Activated CD8-positive, alpha-beta T cell treated with anti-CD3 and anti-CD28 coated beads for 36 hours (primary cell): ENCODE measurements at places on chromosomes 6 and 20.

GRCh38 chr6:151291722-151292059 lies 51.9 kb downstream of the AKAP12 start:
- DNase-seq, result no peak

- no peak for DNase-seq
These were observed 57.9 kb downstream of the TP53INP2 start for GRCh38 chr20:34762031-34762555.

DNA sequence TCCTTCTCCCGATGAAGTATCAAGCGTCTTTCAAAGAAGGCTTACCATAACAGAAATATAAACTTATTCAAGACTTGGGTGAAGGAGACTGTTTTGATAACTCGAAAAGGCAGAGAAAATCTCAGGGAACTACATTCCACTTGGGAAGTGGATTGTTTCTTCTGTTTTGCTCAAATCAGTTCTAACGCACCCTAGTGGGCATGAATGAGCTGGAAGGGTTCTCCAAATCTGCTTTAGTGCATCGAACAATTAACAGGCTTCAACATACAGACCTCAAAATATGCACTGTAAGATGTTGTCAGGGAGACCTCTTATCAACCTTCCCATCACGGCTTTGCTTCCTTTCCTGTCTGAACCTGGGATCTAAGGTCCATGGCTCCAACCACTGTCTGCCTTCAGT lies 392.5 kb downstream of the CD83 start:
- DNase-seq, result no peak

DNA sequence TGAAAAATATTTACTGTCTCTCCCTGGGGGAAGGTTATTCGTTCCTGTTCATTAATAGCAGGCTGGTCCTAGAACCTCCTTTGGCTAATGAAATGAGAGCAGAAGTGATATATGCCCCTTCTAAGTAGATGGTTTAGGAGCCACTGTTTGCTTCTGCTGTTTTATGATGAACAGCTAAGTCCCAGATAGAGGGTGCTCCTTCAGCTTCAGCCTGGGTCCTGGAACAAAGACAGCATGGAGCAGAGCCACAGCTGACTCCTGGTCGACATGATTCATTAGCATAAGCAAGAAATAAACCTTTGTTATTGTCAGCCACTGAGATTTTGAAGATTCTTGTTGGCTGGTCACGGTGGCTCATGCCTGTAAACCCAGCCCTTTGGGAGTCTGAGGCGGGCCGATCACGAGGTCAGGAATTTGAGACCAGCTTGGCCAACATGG lies 47.8 kb upstream of the ARMC2 start:
- DNase-seq, result no peak

GRCh38 chr6:100457311-100457990 lies 7.3 kb downstream of the SIM1 start:
- no peak for DNase-seq

DNA sequence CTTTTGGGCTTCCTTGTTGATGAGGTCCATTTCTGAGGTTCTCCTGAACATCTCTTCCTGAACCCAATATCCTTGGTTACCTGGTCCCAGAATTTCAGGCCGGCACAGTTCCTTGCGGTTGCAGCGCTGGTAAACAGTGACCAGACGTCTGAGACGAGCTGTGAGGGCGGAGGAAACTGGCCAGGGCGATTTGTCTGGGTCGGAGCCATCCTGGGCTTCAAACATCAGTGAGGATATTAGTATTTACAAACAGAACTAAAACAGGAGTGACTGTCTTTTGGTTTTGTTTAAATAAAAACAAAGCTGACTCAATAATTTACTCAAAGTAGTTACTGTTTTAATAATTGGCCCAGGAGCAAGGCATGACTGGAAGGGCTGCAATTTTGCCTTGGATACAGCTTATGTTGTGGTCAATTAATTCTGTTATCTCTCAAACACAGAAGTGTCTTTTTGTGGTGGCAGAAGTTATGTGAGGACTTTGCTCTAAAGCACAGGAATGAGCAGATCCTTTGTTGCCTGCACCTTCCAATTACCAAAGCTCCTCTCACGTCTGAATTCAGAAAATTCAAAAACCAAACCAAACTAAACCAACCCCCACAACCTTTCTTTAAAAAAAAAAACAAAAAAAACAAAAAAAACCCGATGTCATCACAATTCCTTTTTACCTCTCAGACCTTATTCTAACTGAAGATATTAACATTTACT lies 58.7 kb upstream of the EMILIN3 start:
- DNase-seq, result no peak

DNA sequence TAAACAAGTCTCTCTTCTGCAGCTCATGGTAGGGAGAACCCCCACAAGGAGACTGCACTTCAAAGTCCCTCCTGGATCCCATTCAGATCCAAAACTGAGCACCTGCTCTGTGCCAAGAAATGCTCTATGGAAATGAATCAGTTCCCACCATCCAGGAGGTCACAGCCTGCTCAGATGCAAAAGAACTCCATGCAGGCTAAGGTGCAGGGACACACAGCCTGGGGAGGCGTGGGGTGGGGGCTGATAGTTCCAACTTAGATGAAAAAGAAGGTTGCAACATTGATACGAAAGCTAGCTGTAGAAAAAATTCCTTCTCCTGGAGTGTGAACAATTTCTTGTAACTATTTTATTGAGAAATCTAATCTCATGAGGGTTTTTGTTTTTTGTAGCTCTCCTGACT lies 111.0 kb upstream of the TMEM170B start:
- DNase-seq, result no peak

GRCh38 chr6:114007516-114007915 lies 36.6 kb upstream of the HDAC2 start:
- DNase-seq, result peak; percentile 24

GRCh38 chr20:39066471-39067242 lies 104.5 kb downstream of the DHX35 start:
- no peak for DNase-seq

GRCh38 chr6:117502580-117502979 lies 20.1 kb downstream of the DCBLD1 start:
- DNase-seq, result no peak

DNA sequence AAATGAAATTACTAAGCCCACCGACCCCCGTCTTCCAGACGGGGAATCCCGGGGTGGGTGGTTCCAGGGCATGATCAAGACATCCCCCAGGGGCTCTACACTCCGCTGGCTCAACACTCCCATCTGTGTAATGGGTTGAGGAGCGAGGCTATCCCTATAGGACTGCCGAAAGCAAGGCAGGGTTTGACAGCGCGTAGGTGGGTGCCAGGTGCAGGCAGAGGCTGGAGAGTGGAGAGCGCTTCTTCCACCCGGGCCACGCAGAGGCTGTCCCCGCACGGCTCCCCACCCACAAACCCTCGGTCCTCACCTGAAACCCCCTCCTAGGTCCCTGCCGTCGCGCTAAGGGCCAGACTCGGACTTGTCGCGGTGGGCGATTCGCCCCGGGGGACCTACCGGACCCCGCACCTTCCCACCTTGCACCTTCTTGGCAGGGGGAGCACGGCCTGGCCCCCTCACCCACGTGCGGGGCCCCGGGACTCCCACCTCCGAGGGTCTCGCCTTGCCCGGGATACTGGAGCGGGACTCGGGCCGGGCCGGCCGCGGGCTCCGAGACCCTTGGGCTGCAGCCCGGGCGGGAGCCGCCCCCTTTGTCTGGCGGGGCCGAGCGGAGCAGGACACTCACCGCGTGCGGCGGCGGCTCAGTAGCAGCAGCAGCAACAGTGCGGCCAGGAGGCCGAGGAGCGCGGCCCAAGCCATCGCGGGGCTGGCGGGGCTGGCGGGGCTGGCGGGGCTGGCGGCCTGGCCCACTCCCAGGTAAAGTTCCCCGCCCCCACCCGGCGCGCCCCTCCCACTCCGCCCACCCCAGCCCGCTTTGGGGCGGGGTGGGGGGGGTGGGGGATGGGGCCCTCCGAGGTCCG lies at the start of gene PTGIS:
PTGIS (minus strand) TSS at position 717 of the 857 bp plus-strand sequence; CDS start at position 696, 21 bp downstream.
- DNase-seq, result no peak

DNA sequence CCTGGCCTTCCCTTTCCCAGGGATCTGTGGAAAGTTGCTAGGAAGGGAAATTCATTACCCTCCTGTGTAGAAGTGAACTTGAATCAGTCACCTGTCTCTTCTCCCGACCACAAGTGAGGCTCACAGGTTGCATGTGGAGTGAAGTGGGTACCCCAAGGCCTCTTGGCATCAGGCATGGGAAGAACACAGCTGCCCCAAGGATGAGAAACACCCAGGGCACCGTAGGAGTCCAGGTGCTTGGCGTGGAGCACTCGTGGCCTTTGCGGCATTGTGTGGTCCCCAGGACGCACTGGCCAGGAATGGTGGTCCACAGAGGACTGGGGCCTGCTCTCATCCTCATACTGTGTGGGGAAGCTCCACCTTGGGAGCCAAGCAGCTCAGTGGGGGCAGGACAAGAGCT lies 47.5 kb upstream of the VSX1 start:
- no peak for DNase-seq

- DNase-seq, result no peak
These were observed 59.2 kb downstream of the KCNS1 start for GRCh38 chr20:45041464-45042337.

DNA sequence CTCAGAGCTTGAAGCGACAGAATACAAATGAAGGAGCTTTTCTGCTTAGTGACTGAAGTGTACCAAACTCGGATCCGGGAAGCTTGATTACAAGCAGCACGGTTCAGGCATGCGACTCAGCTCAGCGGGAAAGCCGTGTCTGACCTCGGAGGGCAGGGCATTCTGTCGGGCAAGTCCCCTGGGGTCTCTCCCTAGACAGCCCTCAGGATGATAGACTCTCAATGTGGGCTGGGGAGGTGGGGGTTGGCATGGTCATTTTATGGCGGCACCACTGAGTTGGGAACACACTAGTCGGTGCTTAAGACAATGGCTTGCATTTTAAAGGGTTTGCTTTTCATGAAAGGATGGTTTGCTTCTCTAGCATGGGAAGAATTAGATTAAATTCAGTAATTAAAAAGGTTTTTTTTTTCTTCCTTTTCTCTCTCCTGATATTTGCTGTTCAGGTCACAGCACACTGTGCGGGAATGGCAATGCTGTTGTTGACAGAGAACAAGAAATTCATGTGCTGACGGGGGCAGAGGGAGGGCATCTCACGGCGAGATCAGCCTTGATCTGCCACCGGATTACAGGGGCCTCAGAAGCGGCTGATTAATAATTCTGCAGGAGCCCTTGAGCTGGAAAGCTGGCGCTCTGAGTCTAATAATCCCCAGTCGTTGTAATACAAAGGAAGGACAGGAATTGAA lies 80.7 kb upstream of the TRAF3IP2 start:
- no peak for DNase-seq

DNA sequence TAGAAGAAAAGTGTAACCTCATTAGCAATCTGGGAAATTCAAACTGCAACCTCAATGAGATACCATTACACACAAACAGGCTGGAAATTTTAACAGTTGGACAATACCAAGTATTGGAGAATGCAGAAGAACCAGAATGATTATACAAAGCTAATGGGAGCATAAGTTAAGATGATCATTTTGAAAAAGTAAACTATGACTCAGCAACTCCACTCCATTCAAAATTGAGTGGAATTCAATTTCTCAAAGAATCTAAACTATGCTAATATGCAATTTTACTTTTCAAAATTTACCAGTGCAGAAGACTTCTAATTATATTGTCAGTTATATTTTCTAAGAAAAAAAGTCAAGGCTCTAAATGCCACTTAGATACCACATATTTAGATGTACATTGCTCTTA lies 17.2 kb downstream of the GPLD1 start:
- no peak for DNase-seq

DNA sequence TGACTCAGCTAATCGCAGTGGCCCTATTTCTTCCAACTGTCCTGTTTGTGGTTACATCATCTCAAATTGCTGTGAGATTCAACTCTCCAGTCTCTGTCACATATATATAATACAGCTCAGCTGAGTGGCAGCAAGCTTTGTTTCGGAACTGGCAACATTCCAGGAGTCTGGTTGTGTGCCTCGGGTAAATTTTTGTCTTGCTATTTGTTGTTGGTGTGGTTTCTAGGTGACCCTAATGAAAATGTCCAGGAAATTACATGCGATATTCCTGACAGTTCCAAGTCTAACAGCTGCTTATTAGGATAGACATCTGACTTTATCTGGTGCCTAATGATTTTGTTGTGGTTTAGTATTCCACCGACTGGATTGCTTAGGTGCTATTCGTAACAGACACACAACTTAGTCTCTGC lies 581.8 kb downstream of the CD109 start:
- no peak for DNase-seq

GRCh38 chr6:3124667-3125066 lies 6.2 kb downstream of the BPHL start:
- no peak for DNase-seq

GRCh38 chr6:154649721-154650120 lies 83.5 kb upstream of the SCAF8 start:
- DNase-seq, result no peak

GRCh38 chr6:170013815-170014214 lies 262.4 kb downstream of the ERMARD start:
- no peak for DNase-seq

DNA sequence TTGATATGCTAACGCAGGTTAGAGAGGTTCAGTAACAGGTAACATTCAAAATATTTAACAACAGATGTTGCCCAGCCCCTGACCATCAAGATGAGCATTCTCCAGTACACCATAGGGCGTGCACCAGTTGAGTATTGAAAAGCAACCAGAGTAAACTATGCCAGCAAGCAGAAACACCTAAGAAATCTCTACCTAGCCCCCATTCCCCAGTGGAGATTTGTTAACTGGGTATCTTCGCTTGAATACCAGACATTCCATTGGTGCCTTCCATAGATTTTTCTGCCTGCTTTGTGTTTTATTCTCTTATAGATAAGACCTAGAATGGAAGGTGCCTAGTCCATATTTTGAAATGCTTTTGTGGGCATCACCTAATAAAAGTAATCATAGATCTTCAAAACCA lies 623.9 kb downstream of the KIF16B start:
- DNase-seq, result no peak

DNA sequence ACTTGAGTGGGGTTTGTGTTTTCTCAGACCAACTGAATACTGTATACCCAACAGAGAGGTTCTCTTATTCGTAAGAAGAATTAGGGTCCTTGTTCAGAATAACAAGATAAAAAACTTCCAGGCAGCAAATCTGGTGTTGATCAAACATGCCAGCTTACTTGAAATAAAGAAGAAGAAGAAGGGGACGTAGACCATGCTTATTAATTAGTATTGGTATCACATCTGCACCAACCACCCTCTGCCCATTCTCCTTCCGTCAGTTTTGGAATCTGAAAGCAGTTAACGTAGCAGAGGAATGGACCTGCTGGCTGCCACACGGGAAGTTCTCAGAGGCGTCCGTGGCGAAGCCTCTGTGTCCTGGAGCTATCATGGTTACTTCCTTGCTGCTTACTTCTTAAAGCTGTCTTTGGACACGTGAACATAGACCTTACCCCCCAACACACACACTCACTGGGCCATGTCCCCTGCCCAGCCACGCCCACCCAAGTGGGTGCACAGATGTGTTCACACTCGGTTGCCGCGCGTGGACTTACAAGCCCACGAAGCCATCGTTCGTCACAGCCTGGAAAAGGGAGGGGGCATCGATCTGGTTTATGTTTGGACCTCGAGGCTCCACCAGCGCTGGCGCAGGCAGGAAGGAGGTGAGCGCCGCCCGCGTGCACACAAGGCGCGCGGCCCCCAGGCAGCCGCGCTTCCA lies 4.1 kb upstream of the DLL1 start:
- DNase-seq, result peak; percentile 20
